ENCODE measurements at places on chromosomes 16 and 17. TPM values are rescaled to one million over a fixed set of nuclear protein-coding genes. Genes with fewer than 3 reads are reported as not detected.

The MIEN1 gene
- polyA plus RNA-seq: 32.3 TPM

The COIL gene
- polyA plus RNA-seq: 28.1 TPM

The PROCA1 gene
- 12.9 TPM for polyA plus RNA-seq

The APOBR gene
- 0.65 TPM for polyA plus RNA-seq

The GRN gene
- 298 TPM for polyA plus RNA-seq

The INTS2 gene
- 11.4 TPM for polyA plus RNA-seq

The HLF gene
- polyA plus RNA-seq: 5.7 TPM

The ASB16 gene
- 1.7 TPM for polyA plus RNA-seq

The MIEF2 gene
- polyA plus RNA-seq: 20.2 TPM

The WNT9B gene
- polyA plus RNA-seq: 16.9 TPM

The ASGR1 gene
- polyA plus RNA-seq: 9.2 TPM

The ZFP3 gene
- 11.9 TPM for polyA plus RNA-seq

The RPS2 gene
- polyA plus RNA-seq: 1,888 TPM

The TXNL4B gene
- polyA plus RNA-seq: 20.8 TPM

The MAP2K4 gene
- 37.7 TPM for polyA plus RNA-seq

The GPR179 gene
- 0.14 TPM for polyA plus RNA-seq

The HBZ gene
- polyA plus RNA-seq: 1.4 TPM

The OTOP3 gene
- not detected for polyA plus RNA-seq

The C17orf113 gene
- polyA plus RNA-seq: 4.5 TPM

The RGS11 gene
- 2.7 TPM for polyA plus RNA-seq

The KRT16 gene
- not detected for polyA plus RNA-seq

The SMIM22 gene
- polyA plus RNA-seq: 11.9 TPM

The SRCIN1 gene
- 2.5 TPM for polyA plus RNA-seq

The CASKIN1 gene
- polyA plus RNA-seq: 2.8 TPM

The PAQR4 gene
- 10.5 TPM for polyA plus RNA-seq

The GUCY2D gene
- not detected for polyA plus RNA-seq

The APPBP2 gene
- 49.2 TPM for polyA plus RNA-seq

The OTOA gene
- polyA plus RNA-seq: 0.22 TPM

The REXO5 gene
- 5.7 TPM for polyA plus RNA-seq

The ALDH3A1 gene
- 1.0 TPM for polyA plus RNA-seq

The KRT12 gene
- polyA plus RNA-seq: not detected

The CCL7 gene
- not detected for polyA plus RNA-seq

The ATP1B2 gene
- polyA plus RNA-seq: 21.5 TPM

The WNT3 gene
- 1.4 TPM for polyA plus RNA-seq

The SSTR5 gene
- 0.29 TPM for polyA plus RNA-seq

The PRSS21 gene
- polyA plus RNA-seq: not detected

The HOXB6 gene
- 67.8 TPM for polyA plus RNA-seq

The RAB40C gene
- 25.0 TPM for polyA plus RNA-seq

The SAMD14 gene
- 9.4 TPM for polyA plus RNA-seq

The KRTAP4-5 gene
- not detected for polyA plus RNA-seq

The BAIAP3 gene
- polyA plus RNA-seq: 7.0 TPM

The TBX4 gene
- polyA plus RNA-seq: 0.26 TPM

The LPO gene
- 0.25 TPM for polyA plus RNA-seq
